ENCODE measurements at places on chromosomes 3 and 15.

DNA sequence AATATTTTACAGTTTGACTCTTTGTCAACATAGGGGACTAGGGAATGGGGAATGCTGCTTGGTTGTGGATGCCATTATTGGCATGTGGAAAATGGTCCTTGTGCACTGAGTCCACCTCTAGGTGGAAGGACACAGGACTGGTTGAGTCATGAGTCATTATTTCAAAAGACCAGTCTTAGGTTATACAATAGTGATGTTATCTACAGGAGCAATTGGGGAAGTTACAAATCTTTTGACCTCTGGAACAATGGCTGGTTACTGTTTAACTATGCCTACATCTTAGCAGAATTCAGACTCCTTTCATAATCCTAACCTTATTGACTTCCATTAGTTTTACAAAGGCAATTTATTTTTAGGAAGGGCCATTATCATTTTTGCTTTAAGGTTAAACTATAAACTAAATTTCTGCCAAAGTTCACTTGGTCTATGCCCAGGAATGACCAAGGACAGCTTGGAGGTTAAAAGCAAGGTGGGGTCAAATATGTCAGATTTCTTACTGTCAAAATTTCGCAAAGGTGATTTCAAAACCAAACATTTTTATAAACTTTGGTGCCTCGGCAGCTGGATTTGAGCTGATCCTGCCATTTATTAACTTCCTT is 11.8 kb upstream of the CCR8 start:
- DNase-seq = no peak

DNA sequence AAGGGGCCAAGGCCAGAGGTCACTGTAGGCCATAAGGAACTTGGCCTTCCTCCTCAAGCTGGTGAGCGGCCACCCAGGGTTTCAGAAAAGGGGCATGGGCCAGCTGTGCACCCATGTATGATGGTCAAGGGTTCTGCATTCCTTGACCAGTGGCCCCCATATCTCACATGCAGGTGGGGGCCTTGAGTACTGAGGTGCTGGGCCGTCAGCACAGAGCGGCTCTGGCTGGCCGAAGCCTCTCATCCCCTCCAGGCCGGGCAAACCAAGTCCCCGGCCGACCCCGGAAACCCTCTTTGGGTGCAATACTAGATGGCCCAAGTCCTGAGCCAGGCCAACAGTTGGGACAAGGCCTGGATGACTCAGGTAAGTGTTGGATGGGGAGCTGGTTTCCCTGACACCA is 9.5 kb downstream of the ALG3 start:
- DNase-seq = no peak

GRCh38 chr3:115357456-115357855 is 210.4 kb upstream of the ZBTB20 start:
- no peak for DNase-seq

- DNase-seq = peak; percentile 50
These were observed 551 bp downstream of the DNAJC13 start for GRCh38 chr3:132417695-132418411.

DNA sequence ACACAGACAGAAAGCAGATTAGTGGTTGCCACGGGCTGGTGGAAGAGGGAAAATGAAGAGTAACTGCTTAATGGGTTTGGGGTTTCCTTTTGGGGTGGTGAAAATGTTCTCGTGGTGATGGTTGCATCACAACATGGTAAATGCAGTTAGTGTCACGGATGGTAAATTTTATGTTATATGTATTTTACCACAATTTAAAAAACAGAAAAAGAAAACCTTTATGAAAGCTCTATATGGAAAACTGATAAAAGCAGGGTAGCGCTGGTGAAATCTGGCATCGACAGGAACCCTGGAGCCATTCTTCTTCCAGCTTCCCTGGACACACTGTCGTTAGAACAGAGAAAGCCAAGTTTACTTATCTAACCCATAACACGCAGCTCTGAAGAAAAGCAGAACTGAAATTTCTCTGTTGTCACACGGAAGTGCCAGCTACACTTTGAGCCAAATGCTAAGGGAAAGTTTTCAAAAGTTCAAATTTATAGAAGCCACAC is 287.7 kb upstream of the NR2F2 start:
- DNase-seq = no peak

- no peak for DNase-seq
These were observed 15.2 kb downstream of the ST3GAL6 start for GRCh38 chr3:98778383-98778782.

GRCh38 chr3:14540821-14541385 is 761 bp upstream of the GRIP2 start:
- no peak for DNase-seq

- DNase-seq = no peak
These were observed 89.7 kb upstream of the FGF12 start for GRCh38 chr3:192817053-192817452.

GRCh38 chr3:2851835-2852234 is 258.3 kb downstream of the IL5RA start:
- no peak for DNase-seq

DNA sequence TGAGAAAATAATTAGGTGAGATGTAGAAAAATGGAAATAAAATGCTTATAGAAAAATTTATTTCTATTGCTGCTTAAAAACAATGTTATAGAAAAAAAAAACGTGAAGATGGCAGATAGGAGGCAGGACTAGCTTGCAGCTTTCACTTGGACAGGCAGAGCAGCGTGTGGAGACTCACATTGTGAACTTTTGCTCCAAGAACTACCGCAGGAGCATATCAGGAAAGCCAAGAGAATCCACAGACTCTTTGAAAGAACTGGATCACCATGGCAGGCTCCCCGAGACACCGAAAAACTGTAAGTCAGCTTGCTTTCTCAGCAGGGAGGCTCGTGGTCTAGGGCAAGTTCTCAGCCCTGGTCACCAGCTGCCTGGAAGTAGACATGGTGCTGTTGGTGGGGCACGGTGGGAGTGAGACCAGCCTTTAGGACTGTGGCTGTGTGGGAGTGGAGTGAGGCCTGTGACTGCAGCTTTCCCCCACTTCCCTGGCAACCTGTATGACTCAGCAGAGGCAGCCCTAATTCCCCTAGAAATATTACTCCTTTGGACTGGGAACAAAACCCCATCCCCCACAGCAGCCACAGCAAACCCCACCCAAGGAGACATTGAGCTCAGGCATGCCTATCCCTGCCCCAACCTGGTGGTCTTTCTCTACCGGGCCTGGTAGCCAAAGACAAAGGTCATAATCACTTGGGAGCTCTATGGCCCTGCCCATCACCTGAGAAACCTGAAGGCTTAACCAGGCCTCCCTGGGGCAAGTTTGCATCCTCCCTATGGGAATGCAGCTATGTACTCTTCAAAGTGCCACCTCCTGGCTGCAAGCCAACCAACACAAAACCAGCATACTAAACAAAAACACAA is 22.8 kb downstream of the STRIT1 start:
- no peak for DNase-seq

DNA sequence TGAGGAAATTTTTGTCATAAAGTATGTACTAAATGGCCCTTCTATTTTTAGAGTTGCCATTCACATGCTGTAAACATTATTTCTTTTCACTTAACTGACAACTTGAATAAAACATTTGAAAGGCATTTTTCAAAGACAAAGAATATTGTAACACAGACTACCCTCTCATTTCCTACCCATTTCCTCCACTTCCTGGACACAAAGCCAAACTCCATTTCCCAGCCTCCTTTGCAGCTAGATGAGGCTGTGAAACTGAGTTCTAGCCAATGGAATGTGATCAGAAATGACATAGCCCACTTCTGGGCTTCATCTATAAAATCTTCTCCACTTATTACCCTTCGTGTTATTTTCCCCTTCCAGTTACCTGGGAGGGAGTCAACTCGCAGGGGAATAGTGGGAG is 288.9 kb upstream of the DPH6 start:
- no peak for DNase-seq

Data from heart left ventricle (tissue), 16 donors.